ENCODE measurements at places on chromosomes 3 and 15. TPM values are rescaled to one million over a fixed set of nuclear protein-coding genes. Genes with fewer than 3 reads are reported as not detected.

GRCh38 chr3:126256251-126256650 is 75.9 kb upstream of the ALDH1L1 start:
- no peak for DNase-seq

- DNase-seq = no peak
Measured at GRCh38 chr15:98666841-98667240, 18.5 kb downstream of the IGF1R start.

Gene LRTM1
- not detected for total RNA-seq

Gene GPR62
- not detected for total RNA-seq

GRCh38 chr15:68114356-68114755 is 60.2 kb downstream of the PIAS1 start:
- no peak for DNase-seq

Gene TBCCD1
- total RNA-seq = 13.9 TPM

DNA sequence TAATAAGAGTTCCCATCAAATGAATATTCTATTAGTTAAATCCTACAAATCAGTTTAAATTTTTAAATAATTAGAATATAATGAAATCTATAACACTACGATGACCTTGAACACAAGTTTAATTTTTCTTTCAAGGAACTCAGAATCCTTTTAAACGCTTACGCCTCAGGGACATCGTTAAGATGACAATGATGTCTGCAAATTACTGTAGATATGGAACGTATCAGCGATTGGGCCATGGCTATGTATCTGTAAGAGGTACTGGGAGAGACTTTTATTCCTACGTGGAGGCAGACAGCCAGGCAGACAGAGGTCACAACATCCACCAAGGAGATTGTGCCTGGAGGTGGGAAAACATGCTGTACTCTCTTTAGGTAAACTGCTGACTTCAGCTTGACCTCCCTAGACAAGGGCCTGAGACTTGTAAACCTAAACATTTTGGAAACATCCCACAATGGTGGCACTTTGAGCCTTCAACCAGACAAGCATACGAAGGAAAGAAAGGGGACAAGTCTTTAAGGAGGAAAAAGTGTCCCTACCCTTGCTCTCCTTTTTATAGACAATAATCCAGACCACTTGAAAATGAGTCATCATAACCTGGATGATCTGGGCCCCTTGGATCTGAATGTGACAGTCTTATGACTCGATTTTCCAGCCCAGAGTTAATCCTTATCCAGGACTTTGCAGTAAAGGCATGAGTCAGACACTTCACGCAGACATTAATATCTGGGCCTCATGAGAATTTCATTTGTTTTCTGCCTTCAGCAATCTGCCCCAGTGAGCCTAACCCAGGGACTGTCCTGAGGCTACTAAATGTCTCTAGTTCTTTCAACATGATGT is 6.8 kb upstream of the LDHAL6B start:
- no peak for DNase-seq

DNA sequence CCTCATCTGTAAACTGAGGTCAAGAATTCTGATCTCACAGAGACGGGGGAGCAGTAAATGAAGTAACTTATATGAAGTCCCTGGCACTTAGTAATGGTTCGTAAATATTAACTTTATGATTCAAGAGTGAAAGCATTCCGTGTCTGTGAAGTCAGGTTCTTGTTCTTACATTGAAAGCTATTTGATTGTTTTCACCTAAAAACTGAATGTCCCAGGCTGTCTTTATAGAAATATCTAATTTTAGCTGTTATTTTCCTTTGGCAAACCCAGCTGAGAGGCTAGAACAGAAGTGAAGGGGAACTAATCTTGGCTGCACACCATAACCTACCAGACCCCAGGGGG is 84.5 kb downstream of the CHSY1 start:
- DNase-seq = no peak

- DNase-seq = no peak
Measured at GRCh38 chr3:49119439-49119838, 1.2 kb downstream of the USP19 start.

DNA sequence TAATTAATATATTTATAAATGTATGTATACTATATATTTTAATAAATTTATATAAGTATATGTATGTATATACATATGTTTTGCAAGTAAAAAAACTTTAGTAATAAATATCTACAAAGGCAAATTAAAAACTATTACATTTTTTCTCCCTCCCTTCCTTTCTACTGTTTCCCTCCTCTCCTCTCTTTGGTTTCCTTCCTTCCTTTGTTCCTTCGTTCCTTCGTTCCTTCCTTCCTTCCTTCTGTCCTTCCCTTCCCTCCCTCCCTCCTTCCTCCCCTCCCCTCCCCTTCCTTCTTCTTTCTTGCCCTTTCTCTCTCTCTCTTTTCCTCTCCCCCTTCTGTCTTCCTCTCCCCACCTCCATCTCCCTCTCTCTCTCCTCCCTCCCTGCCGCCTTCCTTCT is 423.6 kb downstream of the LPP start:
- DNase-seq = no peak

GRCh38 chr15:64398575-64398974 is 10.9 kb downstream of the TRIP4 start:
- no peak for DNase-seq

Gene TMEM212
- not detected for total RNA-seq

- DNase-seq = no peak
Measured at GRCh38 chr15:25931851-25932250, 68.7 kb upstream of the ATP10A start.

Gene ACTRT3
- not detected for total RNA-seq

DNA sequence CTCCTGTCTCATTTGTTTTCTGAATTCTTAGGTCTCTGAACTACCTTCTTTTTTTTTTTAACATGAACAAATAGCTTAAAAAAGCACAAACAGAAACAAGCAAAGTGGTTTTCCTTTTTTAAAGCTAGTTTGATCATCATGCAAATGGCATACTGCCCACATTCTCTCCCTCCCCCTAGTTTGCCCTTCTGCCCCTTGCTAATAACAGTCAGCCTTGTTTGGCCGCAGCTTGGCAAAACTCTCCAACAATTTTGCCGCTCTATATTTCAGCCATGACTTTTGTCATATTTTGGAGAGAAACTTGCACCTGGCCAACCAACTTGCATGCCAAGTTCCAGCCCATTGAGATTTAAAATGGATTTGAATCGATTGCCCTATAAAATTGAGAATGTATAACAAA is 666.0 kb upstream of the NR2F2 start:
- no peak for DNase-seq

DNA sequence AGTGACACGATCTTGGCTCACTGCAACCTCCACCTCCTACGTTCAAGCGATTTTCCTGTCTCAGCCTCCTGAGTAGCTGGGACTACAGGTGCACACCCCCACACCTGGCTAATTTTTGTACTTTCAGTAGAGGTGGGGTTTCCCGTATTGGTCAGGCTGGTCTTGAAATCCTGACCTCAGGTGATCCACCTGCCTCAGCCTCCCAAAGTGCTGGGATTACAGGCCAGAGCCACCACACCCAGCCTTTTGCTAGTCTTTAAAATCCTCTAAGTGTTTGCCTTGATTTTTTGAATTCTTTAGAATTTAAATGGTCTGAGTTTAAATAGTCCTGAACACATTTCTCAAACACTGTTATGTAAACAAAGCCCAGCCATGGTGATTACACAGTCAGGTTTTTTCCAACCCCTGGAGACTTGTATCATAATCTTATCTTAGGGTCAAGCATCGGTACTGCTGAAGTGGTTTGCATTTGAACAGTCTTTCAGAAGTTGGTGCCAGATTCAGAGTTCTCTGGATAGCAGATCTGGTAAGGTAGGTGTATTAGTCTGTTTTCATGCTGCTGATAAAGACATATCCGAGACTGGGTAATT is 28.2 kb upstream of the PIAS1 start:
- no peak for DNase-seq

Gene LRRC2
- total RNA-seq = 1.00 TPM
